Stimulated activated CD4-positive, alpha-beta T cell treated with anti-CD3 and anti-CD28 coated beads, Interleukin-1b, Interleukin-23, amount 100 ng/mL, for 1 hour (primary cell): ENCODE measurements at places on chromosomes 7 and 10.

DNA sequence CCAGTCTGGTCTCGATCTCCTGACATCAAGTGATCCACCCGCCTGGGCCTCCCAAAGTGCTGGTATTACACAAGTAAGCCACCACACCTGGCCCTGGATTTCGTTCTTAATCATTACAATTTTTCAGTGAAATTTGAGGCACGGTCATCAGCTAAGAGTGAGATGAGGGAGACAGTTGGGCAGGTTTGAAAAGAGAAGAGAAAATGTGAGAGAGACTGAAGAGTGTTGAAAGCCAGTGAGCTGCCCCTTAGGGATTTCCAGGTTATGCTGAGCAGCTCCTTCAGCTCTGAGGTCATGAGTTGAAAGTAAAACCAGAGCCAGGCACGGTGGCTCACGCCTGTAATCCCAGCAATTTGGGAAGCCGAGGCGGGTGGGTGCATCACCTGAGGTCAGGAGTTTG, 5.9 kb upstream of the UPF2 start:
- DNase-seq = no peak

DNA sequence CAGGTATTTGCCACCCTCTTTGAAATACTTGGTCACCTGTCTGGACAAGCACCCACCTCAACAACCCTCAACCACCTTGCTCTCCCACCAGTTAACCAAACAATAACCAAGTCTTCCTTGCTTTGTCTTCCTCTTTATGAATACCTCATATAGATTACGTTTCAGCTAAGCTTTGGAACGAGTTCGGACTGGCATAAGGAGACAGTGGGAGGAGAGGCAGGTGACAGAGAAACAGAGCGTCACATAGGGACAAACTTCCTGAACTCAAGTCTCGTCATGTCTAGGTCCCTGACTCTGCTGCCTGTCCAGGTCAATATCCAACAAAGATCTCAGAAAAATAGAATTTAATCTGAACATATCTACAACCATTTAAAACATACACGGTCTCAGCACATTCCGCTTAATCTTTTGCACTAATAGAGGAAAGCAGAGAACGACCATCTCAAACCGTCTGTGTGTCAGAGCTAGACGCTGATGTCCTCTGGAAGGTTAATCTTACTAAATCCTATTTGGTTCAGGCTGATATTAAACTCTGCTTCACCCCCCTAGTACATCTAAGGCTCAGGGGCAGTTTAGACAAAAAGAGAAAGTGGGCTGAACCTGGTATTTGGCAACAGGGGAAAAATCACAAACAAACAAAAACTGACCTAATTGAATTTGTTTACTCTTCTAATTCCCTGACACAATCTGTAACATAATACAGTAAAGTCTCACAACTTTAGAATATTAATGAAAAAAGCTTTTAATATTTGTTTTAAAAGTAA, 26.4 kb upstream of the SVOPL start:
- no peak for DNase-seq

- no peak for DNase-seq
These were observed 84.9 kb upstream of the TCERG1L start for GRCh38 chr10:131396121-131397050.

DNA sequence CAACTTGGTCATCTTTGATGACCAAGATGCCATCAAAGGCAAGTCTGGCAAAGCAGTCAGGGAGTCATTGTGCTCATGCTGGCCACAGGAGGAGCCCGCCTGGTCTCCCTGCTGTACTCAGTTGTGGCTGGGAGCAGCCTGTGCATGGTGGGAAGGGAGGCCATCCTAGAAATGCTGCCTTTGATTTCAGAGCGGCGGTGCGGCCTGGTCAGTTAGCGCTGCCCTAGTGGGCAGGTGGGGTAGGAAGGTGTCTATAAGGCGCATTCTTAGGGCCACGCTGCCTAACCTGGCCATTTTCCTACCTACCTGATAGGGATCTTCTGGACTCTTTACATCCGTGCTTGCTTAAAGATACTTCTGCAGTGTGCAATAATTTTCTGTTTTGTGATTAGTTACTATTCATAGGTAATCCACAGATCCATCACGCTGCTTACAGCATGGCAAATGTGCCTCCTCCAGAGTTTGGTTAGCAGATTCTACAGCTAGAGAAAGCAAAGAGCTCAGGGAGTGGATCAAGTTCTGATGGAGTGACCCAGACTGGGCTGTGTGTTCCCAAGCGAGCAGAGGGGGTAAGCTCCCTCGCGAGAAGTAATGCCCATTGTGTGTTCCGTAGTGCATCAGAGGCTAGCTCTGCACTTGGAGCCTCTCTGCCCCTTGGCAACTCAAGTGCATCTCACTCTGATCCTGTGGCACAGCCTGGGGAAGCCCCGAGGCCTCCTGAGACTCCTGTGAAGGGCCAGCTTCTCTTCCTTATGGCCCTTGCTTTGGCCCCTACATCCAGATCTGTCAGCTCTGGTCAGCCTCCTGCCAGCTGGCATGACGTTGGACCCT, 970.1 kb upstream of the ZNF722 start:
- no peak for DNase-seq

DNA sequence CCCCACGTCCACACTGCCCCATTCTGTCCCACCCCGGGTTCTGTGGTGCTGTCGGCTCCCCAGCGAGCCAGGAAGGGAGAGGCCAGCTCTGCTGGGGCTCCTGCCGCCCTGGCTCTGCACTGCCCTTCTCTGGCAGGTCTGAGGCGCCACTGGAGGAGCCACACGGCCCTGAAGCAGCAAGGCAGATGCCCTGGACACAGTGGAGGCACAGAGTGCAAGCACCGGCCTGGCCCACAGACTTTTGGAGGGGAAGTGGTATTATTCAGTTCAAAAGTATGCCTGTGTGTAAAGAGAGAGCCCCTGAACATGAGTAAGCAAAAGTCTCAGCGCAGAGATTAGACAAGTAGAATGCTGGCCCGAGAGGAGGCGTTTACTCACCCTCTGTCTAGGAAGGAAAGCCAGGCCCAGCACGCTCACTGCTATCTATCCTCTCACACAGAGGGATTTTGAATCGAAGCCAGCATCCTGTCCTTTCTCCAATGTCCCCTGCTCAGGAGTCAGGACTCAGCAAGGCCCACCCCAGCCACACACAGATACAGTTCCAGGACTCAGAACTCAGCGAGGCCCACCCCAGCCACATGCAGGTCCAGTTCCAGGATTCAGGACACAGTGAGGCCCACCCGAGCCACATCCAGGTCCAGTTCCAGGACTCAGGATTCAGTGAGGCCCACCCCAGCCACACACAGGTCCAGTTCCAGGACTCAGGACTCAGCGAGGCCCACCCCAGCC, 115.0 kb downstream of the EGFR start:
- no peak for DNase-seq

GRCh38 chr7:26199301-26200037, 1.1 kb downstream of the HNRNPA2B1 start:
- DNase-seq = peak; percentile 37
